ENCODE measurements at places on chromosomes 1 and 21.
A peak's percentile ranks its signal among the peaks of the same experiment; 100 is the strongest.

GRCh38 chr1:207992677-207993236 lies 81.8 kb upstream of the CD34 start:
- DNase-seq = no peak

DNA sequence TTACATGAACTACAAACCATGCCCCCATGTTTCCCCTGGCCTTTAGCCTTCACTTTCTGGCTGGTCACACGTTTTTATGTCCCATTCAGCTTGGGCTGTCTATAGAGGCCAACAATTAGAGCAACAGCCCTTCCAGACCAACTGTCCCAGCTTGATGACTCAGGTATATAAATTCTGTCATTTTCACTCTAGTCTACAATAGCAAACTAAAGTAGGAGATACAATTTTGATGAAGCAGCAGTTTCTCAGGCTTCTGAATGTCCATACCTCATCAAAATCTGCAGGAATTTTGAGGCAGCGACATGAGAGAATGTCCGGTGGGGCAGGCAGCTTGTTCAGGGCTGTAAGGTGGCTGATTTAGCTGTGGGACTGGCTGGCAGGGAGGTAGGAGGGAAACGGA lies 45.6 kb upstream of the VAV3 start:
- DNase-seq = peak; percentile 9

DNA sequence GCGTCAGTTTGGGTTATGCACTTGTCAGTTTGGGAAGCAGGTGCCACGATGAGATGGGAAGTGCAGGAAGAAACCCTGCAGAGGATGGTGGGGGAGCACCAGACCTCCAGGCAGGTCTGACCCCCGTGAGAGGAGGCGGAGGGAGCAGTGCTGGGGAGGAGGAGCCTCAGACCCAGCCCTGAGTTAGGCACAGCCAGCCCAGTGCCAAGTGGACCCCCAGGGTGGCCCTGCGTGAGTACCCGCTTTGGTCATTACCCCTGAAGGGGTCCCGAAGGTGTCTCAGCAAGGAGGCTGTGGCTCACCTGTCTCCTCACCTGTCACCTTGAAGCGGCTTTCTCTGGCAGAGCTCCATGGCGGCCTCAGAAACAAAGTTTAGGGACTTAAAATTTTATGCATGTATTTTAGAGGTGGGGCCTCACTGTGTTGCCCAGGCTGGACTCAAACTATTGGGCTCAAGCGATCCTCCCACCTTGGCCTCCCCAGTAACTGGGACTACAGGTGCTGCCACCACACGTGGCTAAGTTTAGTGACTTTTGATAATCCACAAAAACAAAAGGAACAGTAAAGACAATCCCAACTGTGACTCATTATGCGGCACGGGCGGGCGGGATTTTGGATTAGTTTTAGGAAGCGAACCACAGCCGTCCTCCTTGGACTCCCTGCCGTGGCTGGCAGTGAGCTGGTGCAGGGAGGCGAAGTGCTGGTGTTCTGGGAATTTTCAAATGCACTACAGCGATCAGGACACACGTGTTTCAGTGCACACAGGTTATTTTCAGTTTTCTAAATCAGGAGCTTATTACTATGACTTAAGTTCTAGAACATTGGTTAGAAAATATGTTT lies 4.7 kb downstream of the AGPAT3 start:
- DNase-seq = no peak

DNA sequence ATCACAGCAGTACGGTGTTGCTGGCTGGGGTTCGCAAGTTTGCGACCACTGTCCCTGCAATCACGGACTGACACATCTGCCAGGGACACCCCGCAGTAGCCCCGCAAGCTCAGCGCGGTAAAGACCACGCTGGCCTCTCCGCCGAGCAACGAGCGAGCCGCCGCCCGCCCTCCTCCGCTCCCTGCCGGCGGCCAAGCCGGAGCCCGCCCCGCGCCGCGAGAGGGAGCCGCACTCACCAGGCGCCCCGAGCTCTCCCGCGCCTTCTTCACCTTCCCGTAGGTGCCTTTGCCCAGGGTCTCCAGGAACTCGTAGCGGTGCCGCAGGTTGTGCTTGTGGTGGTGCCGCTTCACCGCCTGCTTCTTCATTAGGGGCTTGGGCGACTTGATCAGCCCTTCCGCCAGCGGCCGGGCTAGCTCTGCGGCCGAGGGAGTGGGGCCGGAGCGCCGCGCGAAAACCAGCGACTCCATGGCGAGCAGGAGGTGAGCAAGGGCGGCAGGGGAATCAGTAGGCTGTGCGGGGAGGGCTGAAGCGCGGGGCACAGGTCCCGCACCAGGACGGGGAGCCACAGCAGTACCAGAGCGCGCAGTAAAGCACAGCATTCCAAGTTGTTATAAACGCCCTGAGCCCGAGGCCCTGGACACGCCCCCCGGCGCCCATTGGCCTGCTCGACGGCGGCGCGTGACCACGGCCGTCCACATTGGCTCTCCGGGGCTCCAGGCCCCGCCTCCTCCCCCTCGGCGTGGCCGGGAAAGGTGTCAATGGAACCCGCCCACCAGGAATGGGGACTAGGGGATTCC lies at the start of gene NUAK2:
TSS of gene NUAK2 (minus strand) at position 584 of the 797 bp plus-strand sequence. CDS start at position 467, 117 bp downstream.
- peak; percentile 82 for DNase-seq

DNA sequence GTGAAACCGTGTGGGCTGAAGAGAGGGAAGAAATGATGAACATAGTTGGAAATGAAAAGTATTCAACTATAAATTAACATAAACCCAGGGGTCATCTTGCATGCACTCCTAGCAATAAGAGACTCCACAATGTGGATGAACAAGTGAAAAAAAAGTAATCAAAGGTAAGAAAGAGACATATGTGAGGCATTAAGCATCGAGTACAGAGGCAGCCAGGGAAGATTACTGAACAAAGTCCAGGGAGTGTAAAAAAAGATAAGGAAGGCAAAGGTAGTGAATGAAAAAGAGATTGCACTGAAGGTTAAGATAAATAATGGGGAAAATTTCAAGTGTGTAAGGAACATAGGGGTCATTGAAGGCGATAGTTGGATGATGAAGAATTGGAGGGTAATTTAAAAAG lies 330.8 kb upstream of the PROX1 start:
- no peak for DNase-seq

DNA sequence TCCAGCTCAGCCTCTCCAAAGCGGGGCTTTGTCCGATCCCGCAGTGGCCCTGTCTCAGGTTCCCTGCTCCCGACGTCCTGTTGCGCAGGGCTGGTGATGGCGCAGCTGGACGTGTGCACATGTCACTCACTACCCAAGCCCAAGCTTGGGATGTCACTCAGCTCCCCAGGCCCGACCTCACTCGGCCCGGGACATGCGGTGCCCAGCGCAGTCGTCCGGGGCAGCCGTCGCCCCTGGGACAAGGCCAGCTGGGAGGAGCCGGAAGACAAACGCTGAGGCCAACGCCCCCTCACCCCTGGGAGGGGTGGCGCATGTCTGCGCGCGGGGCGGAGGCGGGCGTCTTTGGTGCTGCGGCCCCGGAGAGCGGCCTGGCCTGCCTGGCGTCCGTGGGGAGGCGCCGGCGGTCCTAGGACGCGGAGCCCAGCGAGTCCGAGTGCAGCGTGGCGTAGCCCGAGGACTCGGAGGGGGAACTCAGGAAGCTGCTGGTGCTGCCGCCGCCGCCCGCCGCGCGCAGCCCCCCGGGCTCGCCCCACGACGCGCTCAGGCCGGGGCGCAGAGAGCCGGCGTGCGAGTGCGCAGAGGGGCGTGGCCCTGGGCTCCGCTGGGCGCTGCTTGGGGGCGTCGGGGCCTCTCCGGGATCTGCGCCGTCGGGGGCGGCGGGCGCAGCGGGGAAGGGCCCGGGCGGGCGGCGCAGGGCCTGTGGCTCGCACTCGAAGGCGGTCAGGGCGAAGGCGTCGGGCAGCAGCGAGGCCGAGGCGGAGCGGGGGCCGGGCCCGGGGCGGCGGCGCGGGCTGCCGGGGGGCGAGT lies 5.2 kb downstream of the HES3 start:
- no peak for DNase-seq

- no peak for DNase-seq
Measured at GRCh38 chr1:86914998-86915736, 732 bp downstream of the HS2ST1 start.

DNA sequence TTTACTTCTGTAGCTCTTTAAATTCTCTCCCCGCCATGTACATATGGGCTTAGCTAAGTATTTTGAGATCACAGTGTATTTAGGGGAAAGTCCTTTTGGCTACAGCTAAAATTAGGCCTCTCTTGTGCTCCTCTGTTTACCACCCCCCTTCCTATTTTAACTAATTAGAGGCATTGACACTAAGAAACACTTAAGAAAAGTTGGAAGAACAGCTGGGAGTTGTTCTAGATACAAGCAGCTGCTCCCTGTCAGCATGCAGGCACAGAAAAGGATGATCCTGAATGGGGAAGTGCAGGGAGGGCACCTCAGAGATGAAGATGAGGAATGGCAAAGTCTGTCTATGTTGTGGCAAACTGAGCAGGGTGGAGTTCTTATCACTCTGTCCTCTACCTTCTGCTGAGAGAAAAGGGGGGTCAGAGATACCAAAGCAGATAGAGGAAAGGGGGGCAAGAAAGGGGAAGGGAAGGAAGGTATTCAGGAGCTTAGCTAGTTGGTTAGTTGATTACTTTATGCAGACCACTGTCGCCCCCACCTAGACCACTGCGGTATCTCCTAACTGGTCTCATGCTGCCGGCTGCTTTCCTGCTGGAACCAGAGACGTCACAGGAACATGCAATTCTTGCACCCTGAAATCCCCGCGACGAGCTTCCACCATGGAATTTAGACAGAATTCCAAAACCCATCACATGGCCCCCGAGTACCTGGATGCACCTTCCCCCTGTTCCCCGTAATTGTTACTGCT lies 82.4 kb upstream of the HOOK1 start:
- DNase-seq = no peak

DNA sequence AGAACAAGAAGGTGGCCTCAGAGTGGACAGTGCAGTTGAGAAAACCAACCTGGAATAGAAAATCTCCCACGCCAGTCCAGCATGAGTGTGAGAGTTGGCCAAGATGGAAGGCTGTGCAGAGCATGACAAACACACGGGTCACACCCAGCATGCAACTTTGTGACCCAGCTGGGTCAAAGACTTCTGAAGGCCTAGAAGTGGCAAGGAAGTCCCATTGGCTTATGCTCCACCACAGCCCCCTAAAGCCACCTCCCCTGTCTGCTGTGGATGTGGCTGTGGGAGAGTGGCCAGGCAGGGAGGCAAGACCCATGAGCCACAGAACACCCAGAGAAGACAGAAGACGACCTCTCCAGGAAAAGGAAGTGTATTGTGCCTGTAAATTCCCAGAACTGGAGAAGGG lies 13.6 kb downstream of the BATF3 start:
- no peak for DNase-seq

- DNase-seq = no peak
Measured at GRCh38 chr1:62304515-62304914, 14.7 kb downstream of the KANK4 start.

DNA sequence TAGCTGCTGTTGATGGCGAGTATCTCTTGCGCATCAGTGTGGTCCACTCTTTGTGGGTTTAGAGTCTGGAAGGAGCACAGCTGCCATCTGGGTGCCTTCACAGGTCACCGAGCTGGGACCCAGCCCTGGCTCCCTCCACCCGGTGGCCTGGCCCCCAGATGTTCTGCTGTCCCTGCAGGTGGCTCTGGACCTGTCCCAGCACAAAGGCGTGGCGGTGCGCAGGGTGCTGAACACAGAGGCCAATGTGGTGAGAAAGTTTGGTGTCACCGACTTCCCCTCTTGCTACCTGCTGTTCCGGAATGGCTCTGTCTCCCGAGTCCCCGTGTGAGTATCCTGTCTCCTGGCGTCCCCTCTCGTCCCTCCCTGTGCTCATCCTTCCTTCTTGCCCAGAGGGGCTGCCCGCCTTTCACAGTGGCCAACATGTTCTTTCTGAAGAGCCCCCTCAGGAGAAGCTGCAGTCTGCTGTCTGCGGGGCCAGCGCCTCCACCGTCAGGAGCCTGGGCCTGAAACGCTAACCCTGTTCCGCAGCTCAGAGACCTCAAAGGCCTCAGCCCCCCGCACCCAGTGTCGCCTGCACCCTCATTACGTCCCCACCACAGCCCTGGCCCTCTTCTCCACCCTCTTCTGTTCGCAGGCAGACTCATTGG lies 27.4 kb downstream of the QSOX1 start:
- no peak for DNase-seq

- no peak for DNase-seq
Measured at GRCh38 chr1:44507490-44508396, 102.7 kb downstream of the RNF220 start.

GRCh38 chr1:30126848-30127247 lies 596.5 kb downstream of the MATN1 start:
- DNase-seq = no peak

DNA sequence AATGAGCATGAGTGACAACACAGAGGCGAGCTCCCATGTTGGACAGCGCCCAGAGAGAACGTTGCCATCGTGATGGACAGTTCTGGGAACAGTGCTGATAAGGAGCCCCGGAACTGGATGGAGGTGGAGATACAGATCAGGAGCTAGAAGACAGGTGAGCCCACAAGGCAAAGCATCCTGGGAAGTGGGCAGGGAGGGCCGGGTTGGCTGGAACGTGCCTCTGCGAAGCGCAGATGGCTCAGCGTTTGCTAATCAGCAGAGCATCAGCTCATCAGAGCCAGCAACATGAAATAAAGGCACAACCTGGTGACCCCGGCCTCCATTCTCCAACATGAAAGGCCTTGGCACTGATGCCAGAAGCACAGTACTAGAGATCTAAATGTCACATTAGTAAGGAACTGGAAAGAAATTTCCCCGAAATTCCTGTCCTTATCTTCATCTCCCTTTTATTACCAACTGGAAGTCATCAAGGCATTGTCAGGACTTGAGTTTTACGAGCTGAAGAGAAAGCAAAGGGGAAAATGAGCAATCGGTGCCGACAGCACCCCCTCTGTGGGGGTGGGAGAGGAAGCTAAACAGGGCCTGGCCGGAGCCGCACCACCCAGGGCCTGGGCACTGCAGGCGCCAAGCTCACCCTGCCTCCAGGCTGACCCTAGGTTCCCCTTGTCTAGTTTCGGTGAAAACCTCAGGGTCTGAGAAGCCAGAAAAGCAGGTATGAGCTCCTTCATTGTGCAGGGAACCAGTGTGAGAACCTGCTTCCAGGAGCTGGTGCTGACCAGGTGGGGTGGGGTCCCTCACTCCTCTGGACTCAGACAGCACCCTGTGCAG lies 19.9 kb downstream of the ABCA4 start:
- DNase-seq = no peak

DNA sequence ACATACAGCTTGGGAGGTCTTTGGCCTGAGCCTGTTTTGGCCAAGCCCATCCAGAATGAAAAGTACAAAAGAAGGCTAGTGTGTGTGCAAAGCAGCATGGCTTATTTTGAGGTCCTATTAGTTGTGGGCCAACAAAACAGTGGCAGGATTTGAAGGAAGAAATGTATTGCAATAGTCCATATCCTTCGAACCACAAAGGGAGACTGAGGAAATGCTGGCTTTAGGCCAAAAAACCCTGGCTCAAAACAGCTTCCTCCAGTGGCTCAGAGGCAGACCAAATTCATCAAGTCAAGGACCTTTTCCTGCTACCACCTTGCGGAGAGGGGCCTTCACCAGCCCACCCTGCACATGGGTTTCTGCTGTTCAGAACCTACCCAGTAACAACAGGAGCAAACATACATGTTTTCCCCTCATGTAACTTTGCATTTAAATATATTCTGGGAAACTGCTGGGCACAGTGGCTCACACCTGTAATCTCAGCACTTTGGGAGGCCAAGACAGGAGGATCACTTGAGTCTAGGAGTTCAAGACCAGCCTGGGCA lies 43.3 kb downstream of the VPS26C start:
- DNase-seq = no peak

- peak; percentile 46 for DNase-seq
Measured at GRCh38 chr1:7471836-7472235, 299.3 kb upstream of the VAMP3 start.

GRCh38 chr21:14603202-14603601 lies 57.1 kb upstream of the SAMSN1 start:
- peak; percentile 33 for DNase-seq
